ENCODE measurements at places on chromosomes 5 and 9.

GRCh38 chr5:107868650-107869409 lies 198.1 kb upstream of the EFNA5 start:
- no peaks in the 10 kb centered on the region for H3K4me1 ChIP-seq
- no peak overlapping the region for H3K27ac ChIP-seq
- no peaks in the 10 kb centered on the region for H3K36me3 ChIP-seq
- no peaks in the 10 kb centered on the region for H3K27me3 ChIP-seq

DNA sequence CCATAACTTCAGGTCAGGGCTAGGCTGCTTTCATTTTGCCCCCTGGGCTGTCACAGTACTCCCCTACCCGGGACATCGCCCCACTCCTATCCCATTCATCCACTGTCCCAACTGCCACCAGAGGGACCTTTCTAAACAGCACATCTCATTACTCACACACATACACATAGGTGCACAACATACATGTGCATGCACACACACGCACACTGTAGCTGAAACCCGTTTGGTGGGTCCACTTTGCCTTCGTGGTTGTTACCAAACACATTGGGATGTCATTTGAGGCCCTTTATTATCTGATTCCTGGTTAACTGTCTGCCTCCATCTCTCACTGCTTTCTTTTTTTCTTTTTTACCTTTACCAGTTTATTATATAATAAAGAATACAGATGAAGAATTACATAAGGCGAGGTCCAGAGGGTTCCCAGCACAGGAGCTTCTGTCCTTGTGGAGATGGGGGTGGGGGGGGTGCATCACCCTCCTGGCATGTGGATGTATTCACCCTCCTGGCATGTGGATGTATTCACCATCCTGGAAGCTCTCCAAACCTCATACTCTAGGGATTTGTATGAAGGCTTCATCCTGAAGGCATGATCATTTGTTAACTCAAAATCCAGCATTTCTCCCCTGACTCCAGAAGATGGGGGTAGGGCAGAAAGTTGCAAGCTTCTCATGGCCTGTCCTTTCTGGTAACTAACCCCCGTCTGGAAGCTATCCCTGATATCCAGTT lies 186.0 kb downstream of the GOLPH3 start:
- peaks cover 9% of the 10 kb centered on the region for H3K36me3 ChIP-seq
- H3K27ac ChIP-seq = no peak overlapping the region
- H3K4me1 ChIP-seq = no peaks in the 10 kb centered on the region
- no peak for DNase-seq

- no peaks in the 10 kb centered on the region for H3K36me3 ChIP-seq
- no peak overlapping the region for H3K4me3 ChIP-seq
- H3K27me3 ChIP-seq = no peaks in the 10 kb centered on the region
- H3K4me1 ChIP-seq = peaks cover 60% of the 10 kb centered on the region
These were observed 23.3 kb downstream of the NIPBL start for GRCh38 chr5:36899860-36900259.

- no peak for DNase-seq
- H3K36me3 ChIP-seq = peaks cover 6% of the 10 kb centered on the region
- H3K27me3 ChIP-seq = no peaks in the 10 kb centered on the region
- peak overlapping the region; percentile 93 for H3K27ac ChIP-seq
These were observed 11.8 kb downstream of the IPPK start for GRCh38 chr9:92658176-92658575.

DNA sequence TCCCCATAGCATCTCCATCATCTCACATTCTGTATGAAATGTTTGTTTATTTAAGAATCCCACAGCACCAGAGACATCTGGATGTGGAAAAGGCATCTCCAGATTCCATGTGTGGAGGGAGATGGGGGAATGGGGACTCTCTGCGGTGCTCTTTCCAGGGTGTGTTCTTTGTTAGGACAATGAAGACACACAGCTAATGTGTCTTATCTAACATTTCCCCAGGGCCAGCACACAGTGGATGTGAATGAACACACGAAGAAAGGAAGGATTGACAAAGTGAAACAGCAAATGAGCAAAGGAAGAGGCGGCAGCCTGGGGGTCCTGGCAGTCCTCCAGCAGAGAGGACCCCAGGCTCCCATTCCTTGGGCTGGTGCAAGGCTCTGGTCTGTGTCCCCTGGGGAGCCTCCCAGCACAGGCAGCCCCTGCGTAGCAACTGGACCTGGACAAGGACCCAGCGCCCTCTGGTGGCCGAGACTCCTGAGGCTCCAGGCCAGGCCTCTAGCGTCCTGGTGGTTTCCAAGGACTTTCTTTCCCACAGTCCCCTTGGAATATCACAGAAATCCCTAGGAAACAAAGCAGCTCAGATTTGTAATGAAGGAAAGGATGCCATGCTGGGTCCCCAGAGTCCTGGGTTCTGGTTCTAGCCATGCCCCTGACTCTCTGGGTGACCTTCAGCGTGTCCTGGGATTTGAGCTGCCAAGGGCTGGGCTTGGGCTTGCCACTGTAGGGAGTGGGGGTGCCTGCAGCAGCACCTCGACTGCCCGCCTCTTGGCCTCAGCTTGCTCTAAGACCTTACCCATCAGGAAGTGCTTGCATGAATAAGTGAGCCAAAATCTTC lies 3.5 kb upstream of the PDLIM7 start:
- H3K27ac ChIP-seq = no peak overlapping the region
- H3K27me3 ChIP-seq = no peaks in the 10 kb centered on the region
- H3K4me1 ChIP-seq = peaks cover 52% of the 10 kb centered on the region
- H3K4me3 ChIP-seq = no peak overlapping the region
- no peaks in the 10 kb centered on the region for H3K36me3 ChIP-seq

DNA sequence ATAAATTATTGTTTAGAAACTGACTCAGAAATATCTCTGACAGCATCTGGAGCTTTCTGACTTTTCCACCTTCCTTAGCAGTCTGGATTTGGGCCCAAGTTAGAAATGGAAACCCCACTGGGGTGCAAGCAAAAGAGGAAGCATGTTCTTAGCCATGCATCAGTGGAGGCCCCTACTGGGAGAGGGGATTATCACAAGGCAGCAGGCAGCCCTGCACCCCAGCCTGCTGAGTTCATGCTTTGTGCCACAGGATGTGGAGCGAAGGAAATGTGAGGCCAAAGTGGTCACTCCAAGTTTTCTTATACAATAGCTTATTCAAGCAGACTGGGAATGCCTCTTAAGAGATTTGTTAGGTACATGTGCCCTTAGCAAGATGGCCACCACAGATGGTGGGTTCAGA lies 146.5 kb upstream of the TLX3 start:
- H3K27ac ChIP-seq = no peak overlapping the region
- no peak overlapping the region for H3K4me3 ChIP-seq
- no peaks in the 10 kb centered on the region for H3K27me3 ChIP-seq

- peaks cover 10% of the 10 kb centered on the region for H3K4me1 ChIP-seq
- no peaks in the 10 kb centered on the region for H3K36me3 ChIP-seq
- H3K27me3 ChIP-seq = no peaks in the 10 kb centered on the region
- H3K27ac ChIP-seq = no peak overlapping the region
- no peak overlapping the region for H3K4me3 ChIP-seq
These were observed 1.9 kb downstream of the GCNT4 start for GRCh38 chr5:75050415-75050814.

All from esophagus squamous epithelium (tissue), 5 donors.